ENCODE measurements at places on chromosomes 3 and 15. TPM values are rescaled to one million over a fixed set of nuclear protein-coding genes. Genes with fewer than 3 reads are reported as not detected.

- DNase-seq: no peak
Observed at GRCh38 chr15:52765785-52766184, 24.4 kb downstream of the ONECUT1 start.

DNA sequence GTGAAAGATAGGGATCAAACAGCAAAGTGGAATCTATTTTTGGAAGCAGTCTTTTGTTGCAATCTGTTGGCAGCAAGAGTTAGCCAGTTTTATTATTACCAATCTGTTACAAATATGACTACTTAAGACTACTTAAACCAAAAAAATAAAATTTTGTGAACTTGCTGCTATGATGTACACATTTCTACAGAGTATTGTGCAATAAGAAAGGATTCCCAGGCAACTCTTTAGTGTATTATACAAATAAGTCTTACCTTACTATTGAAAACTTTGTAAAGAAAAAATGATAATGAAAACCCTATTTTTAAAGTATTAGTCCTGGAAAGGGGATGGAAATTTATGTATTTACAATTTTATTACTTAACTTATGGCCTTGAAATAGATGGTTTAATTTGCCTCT is 44.7 kb downstream of the CADM2 start:
- DNase-seq: no peak

DNA sequence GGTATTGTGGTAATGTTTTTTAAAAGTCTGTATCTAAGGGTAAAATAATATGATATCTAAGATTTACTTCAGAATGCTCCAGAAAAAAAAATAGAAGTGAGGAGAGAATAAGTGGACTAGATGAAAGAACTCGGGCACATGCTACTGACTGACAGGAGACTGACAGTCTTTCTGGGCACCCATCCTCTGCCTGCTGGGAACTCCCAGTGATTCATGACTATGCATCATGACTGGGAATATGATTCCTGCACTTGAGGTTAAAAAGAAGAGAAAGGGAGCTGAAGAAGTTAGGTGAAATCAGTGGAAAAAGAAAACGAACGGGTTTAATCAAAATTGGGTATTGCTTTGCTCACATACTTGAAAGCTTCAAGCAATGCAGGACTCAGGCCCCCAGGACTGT is 35.7 kb upstream of the SPSB4 start:
- no peak for DNase-seq

- DNase-seq: no peak
Observed at GRCh38 chr3:153658136-153658535, 463.1 kb upstream of the ARHGEF26 start.

DNA sequence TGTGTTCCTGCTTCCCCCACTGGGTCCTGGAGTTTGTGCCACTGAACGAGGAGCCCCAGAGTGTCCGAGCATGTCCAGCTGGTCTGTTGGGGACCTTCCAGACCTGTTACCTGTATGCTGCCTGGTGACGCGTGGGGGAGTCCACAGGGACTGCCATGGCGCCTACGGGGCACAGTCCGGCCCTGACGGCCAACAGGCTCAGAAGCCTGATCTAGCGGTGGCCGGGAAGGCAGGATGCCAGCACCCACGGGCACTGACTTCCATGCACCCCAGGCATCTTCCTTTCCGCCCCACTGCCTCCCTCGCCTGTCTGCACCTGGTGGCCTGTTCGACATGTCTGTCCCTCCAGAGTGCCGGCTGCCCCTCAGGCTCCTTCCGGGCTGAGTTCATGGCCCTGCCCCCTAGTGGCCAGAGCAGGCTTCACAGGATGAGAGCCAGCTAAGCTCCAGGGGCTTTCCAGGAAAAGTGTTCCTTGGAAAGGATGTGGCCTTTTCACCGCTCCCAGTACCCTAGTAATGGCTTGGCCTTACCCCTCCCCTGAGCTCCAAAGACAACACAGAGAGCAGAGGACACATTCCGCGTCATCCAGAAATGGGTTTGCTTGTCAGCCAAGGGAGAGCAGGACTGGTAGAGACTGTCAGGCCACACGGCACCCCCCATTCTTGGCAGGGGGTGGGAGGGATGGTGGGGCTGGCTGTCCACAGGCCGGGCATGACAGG is 35.7 kb downstream of the NGRN start:
- no peak for DNase-seq

DNA sequence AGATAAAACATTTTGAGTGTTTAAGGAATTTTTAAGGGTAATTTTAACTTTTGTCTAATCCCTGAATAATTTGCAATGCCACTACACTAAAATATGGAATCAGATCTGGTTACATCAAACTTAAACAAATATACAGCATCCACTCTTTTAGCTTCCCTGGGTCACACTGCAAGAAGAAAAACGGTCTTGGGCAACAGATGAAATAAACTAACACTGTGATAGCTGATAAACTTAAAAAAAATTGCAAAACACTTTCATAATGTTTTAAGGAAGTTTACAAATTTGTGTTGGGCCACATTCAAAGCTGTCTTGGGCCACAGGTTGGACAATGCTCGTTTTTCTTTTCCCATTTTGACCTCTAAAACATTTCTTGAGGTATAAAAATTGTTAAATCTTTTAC is 34.3 kb downstream of the CCDC66 start:
- no peak for DNase-seq

- DNase-seq: no peak
Observed at GRCh38 chr3:111864821-111865656, 6.0 kb downstream of the PHLDB2 start.

Gene GOLGA8T
- polyA plus RNA-seq: 1.4 TPM

GRCh38 chr15:87538327-87538834 is 718.2 kb downstream of the NTRK3 start:
- no peak for DNase-seq

- DNase-seq: no peak
Observed at GRCh38 chr15:28128031-28128430, 28.9 kb upstream of the OCA2 start.

Gene SLC9C1
- polyA plus RNA-seq: 1.2 TPM

GRCh38 chr3:123042413-123042812 is 14.8 kb upstream of the SEMA5B start:
- DNase-seq: no peak

DNA sequence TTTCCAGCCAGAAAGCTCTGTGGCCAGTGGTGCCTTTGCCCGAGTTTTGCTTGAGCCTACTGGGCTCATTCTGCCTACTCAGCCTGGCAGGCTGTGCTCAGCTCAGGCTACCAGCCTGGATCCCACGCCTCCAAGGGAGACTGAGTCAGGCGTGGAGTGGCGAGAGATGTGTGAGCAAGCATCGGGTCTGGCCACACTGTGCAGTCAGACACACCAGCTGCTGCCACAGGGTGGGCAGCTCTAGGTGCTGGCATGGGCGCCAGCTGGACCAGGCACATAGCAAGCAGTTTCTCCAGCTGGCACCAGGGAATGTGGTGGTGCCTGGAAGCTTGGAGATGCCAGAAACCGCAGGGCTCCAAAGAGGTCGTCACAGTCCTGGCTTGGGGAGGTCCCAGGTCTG is 498.5 kb upstream of the CNTN4 start:
- no peak for DNase-seq

DNA sequence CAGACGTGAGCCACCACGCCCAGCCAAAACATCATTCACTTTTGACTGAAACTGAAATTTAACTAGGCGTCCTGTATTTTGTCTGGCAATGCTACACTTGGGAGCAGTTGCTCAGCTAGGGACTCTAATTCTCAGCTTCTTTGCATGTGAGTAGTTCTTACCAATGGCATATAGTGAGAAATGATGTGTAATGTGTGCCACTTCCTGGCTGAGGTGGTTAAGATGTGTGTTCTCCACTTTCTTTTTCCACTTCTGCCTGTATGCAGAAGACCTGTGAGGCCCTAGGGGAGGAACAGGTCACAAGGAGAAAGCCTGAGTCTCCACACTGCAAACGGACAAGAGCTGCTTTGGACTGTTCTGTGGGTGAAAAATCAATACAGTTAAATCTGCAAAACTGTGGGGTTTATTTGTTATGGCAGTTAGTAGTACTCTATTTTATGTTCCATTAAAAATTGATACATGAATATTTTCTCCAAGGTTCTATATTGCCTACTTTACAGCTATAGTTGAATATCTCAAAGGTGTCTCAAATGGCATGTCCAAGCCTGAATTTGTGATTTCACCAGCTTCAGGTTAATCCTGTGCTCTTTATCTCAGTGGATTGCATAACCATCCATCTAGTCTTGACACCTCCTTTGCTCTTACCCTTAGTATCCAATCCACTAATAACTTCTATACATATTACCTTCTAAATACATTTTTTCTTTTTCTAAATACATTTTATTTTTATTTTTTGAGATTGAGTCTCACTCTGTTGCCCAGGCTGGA is 59.3 kb downstream of the NR1D2 start:
- DNase-seq: no peak

Gene GNAT1
- polyA plus RNA-seq: not detected

DNA sequence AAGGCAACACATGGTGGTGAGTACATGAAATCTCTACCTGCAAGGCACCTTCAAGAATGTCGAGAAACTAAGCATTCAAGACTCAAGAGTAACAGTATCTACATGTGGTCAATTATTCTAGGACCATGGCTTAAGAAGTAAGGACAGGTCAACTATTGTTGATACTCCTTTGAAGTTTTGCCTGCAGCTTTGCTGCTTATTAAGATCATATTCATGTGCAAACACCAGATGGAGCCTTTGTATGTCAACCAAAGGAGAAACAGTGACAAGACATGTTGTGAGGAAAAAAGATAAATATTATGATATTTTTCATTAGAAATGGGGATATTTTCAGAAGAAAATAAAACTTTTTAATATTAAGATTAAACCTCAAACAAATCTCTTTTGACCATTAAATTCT is 52.3 kb upstream of the FGF7 start:
- no peak for DNase-seq

DNA sequence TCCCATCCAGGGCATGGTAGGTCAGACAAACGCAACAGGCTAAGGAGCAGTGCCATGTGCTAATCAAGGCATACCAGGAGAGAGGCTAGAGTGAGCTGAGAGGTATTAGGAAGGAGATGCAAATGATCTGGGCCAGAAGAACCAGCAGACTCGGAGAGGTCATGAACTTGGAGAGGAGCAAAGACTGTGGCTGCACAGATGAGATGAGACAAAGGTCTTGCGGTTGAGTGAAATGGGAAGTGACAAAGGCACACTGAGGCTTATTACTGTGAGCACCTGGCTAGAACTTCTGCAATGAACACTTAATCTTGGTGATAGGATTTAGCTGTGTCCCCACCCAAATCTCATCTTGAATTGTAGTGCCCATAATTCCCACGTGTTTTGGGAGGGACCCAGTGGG is 380.2 kb downstream of the ULK4 start:
- DNase-seq: no peak

- no peak for DNase-seq
Observed at GRCh38 chr3:27319304-27319703, 49.9 kb downstream of the NEK10 start.

Gene TMCO5A
- polyA plus RNA-seq: not detected

Gene SYNPR
- polyA plus RNA-seq: 0.11 TPM

Gene MRPS11
- 47.9 TPM for polyA plus RNA-seq

DNA sequence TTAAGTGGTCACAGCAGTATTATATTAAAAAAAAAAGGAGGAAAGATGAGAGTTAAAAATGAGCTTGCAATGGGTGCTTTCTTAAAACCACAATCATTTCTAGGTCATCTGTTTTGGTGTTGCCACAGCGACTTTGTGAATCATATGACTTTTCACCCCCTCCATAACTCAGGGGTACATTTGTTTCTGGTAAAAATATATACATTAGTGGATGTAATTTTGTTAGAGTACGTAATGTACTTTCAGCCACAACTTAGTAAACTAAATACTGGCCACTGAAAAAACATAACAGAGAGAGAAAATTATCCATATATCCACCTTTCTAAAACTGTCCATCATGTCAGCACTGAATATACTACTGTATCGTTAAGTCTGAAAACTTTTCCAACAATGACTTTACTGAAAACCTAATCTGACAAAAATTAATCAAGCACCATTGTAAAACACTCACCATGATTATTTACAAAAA is 3.4 kb downstream of the ANKRD28 start:
- DNase-seq: no peak

GRCh38 chr3:185992831-185993374 is 55.1 kb upstream of the TRA2B start:
- no peak for DNase-seq

Gene NAALADL2
- 17.1 TPM for polyA plus RNA-seq

DNA sequence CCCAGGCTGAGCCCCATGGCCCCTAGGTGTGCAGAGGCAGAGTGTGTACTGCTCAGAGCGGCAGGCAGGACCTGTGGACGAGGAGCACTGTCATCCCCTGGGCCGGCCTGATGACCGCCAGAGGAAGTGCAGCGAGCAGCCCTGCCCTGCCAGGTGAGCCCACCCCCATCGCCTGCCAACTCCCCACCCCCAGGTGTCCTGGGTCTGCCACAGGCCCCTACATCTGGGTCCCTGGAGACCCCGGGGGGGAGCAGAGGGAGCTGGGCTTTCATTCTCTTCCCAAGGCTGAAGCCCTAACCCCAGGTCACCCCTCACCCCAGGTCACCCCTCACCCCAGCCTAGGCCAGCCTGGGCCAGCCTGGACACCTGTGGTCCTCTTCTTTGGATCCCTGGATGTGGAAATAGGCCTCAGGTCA is 93.1 kb downstream of the TBC1D2B start:
- no peak for DNase-seq

Gene GOLGA8S
- 0.41 TPM for polyA plus RNA-seq

DNA sequence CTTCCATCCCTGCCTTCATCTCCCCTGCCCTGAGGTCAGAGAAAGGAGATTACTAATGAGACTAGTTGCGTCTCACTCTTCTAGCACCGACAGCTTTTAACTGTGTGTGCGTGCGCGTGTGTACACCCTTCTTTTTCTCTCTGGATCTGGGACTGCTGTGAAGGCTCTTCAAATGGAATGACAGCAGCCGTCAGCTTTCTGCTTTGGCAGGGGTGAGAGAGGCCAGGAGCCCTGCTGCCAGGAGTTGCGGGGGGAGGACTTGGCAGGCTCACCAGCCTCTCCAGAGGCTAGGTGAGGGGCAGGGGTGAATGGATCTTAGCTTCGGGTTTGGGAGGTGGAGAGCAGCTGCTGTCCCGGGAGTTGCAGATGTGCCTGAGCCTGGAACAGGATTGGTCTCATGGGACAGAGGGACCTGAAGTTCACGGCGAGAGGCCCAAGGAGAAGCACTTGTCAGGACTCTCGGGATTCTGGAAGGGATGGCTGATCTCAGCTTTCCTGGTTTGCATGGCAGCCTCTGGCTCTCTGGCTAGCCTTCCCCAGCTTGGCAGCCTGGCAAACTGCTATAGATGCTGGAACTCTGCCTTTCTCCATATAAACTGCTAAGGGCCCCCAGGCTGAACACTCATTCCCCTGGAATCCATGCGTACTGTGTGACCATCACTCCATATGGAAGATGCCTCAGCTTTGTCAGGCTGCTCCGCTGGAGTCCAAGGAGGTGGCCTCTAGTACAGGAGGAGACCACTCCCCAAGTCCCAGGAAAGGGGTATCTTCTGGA is 16.6 kb downstream of the TEX264 start:
- DNase-seq: no peak

DNA sequence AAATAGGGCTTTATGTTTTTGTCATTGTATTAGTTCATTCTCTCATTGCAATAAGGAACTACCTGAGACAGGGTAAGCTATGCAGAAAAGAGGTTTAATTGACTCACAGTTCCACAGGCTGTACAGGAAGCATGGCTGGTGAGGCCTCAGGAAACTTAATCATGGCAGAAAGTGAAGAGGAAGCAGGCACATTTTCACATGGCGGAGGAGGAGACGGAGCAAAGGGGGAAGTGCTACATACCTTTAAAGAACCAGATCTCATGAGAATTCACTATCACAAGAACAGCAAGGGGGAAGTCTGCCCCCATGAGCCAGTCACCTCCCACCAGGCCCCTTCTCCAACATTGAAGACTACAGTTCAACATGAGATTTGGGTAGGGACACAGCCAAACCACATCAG is 25.6 kb downstream of the CEP63 start:
- no peak for DNase-seq

Gene LSAMP
- polyA plus RNA-seq: 15.4 TPM

Measured in left renal cortex interstitium (tissue), 4 donors.